HFFc6 (cell line): ENCODE measurements at places on chromosomes 4 and X. TPM values are rescaled to one million over a fixed set of nuclear protein-coding genes. Genes with fewer than 3 reads are reported as not detected.

Gene CDX4
- not detected in 3 replicates for total RNA-seq

Gene BMP15
- not detected in 3 replicates for total RNA-seq

Gene VCX3A
- total RNA-seq, result not detected in 3 replicates

Gene MMGT1
- 28.6 to 34.4 TPM (median 31.9 TPM) in 3 replicates for total RNA-seq

Gene ANTXR2
- total RNA-seq, result 131 to 188 TPM (median 156 TPM) in 3 replicates

Gene GPM6B
- total RNA-seq, result not detected in 3 replicates

Gene PLP1
- total RNA-seq, result 0.20 to 0.69 TPM (median 0.59 TPM) in 3 replicates

Gene KCND1
- total RNA-seq, result 3.5 to 6.2 TPM (median 5.3 TPM) in 3 replicates

Gene ITM2A
- not detected in 3 replicates for total RNA-seq

Gene RNF128
- total RNA-seq, result 0.13 and 0.14 TPM in 2 replicates

Gene STBD1
- 4.3 to 5.8 TPM (median 5.3 TPM) in 3 replicates for total RNA-seq

Gene BEND4
- not detected in 3 replicates for total RNA-seq

Gene MAGEA4
- total RNA-seq, result not detected in 3 replicates

Gene PNMA5
- not detected in 3 replicates for total RNA-seq

Gene XPNPEP2
- total RNA-seq, result not detected in 3 replicates

Gene DRD5
- not detected in 3 replicates for total RNA-seq

Gene MTHFD2L
- 5.4 to 9.0 TPM (median 6.5 TPM) in 3 replicates for total RNA-seq

Gene HTRA3
- total RNA-seq, result 4.6 to 7.3 TPM (median 6.8 TPM) in 3 replicates

Gene VSIG1
- 0.23 TPM in 1 of 3 replicates, not detected in the others for total RNA-seq

Gene FATE1
- total RNA-seq, result not detected in 2 replicates

Gene FREM3
- not detected in 3 replicates for total RNA-seq

Gene HUWE1
- 141 to 194 TPM (median 167 TPM) in 3 replicates for total RNA-seq

Gene DNAAF6
- not detected in 3 replicates for total RNA-seq
